ENCODE measurements at places on chromosomes 5 and 9.

DNA sequence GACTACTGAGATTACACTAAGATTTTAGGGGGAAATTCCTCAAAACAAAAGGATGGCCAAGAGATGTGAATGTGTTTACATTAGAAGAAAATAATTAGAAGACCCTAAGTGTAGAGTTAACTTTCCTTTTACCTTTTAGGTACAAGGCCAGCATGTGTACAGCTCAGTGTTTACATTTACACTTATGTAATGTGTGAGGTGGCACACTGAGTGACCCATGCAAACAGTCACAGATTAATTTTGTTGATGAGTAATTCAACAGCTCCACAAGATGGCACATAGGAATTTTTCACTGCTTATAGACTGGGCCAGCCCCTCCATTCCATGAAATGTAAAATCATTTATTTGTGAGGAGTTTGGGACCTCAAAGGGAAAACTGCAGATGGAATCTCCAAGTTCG lies 90.1 kb upstream of the SLC12A2 start:
- no peak for DNase-seq

GRCh38 chr5:109078448-109078847 lies 330.8 kb downstream of the FER start:
- no peak for DNase-seq

DNA sequence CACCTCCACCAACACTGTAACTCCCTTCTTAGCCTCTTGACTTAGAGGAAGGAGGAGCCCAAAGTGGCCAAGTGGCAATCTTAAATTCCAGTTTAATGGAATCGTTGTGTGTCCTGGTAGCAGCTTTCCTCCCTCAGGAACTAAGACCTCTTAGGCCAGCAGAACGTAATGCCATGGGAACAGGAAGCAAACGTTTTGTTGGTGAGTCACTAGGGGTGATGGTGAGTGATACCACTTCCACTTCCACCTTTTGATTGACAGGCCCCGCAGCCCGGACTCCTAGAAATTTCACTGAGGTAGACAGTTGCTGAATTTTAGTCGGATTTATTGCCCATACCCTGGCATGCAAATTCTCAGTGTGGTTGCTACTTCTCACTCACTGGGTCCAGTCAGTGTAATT lies 94.2 kb upstream of the FBN2 start:
- no peak for DNase-seq

DNA sequence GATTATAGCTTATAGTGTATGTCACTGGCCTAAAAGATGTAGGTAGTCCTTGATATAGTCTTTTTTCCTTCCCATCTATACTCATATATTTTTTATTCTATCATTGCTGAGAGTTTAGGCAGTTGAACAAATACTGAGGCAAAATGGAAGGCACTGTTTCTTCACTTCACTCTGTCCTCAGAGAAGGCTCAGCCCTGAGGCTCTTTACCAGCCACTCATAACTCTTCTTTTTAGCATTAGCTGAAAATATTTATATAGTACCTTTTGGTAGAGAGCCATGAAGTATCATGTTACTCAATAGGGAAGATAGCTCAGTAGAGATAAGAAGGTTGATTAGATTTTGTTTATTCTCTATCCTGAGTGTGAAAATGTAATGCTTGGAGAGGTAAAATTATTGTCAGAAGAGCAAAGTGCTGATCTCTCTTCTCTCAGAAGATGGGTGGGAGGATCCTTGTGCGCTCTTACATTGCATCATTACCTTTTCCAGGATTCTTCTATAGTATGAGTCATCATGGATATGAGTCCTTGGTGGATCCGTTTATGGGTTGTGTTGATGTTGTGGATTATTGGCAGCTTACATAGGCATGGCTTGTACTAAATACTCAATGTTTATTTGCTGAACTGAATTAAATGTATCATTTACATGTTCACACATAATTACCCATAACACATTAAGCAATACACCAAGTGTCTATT lies 88.1 kb downstream of the ANXA1 start:
- DNase-seq = no peak

DNA sequence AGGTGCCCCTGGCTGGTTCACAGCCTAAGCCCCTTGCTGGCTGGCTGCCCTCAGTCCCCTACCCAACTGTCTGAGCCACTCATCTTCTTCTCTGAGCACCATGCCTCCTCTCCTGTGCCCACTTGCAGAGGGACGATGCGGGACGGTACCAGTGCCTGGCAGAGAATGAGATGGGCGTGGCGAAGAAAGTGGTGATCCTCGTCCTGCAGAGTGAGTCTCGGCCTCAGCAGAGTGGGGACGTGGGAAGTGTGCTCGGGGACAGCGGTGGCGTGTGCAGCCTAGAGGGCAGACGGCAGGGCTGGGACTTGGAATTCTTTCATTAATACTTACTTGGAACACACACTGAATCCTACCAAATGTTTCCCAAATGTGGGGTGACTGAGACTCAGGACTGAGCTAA lies 34.3 kb upstream of the ASS1 start:
- DNase-seq = no peak

DNA sequence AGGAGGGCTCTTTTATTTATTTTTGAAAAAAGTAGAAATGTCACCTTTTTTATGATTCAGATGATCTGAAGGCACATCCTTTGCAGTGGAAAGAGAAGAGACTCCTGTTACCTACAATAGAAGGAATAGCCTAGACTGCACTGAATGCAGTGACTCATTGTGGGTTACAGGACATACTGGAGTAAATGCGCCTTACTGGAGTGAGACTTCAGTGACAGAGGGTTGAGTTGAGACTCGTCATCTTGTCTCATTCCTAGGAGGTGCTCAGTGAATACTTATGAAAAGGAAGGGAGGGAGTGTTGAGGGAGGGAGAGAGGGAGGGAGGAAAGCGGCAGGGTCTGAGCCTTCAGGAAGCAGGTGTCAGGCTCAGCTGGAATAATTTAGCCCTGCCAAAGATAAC lies 25.2 kb downstream of the ANKRA2 start:
- no peak for DNase-seq

DNA sequence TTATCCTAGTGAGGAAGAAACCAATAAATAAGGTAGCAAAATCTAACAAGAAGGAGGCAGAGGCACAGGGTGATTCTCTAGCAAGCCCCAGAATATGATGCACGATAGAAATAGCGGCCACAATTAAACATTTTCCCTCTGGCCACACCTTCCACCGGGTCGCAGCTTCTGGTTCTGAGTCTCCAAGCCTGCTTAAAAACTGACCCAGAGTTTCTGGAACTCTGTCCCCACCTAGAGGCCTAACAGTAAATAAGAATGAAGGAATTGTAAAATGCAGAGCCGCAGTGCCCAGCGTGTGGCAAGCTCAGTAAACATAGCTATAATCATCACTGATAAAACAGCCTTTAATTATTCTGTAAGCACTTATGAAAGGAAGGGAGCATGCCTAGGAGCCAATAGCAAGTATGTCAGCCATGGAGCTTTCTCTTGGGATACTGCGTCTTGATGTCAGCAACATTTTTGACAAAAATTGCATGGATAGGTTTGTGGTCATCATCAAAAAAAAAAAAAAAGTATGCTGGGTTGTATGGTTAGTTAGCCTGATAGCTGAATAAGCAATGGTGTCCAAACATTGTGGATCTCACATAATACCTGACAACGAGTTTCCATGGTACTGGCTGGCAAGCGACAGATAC lies 465.5 kb downstream of the DNAH5 start:
- no peak for DNase-seq

- DNase-seq = no peak
These were observed 124.9 kb upstream of the RPS23 start for GRCh38 chr5:82403026-82403425.

DNA sequence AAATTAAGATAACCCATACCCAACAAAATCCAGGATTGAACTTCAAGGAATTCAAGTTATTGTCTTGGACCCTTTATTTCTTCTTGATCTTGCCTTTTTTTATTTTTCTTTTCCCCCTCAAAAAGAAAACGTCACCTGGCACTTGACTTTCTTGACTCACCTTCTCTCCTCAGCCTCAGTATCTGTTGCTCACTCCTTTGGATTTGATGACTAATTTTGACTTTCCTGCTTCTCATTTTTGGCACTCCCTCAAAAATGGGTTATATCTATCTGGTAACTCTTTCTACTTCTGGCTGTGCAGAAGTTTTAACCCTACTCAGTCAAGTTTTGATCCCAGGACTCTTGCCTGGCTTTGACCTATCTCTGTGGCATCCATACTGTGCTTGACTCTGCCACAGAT lies 66.6 kb upstream of the SPATA31D4 start:
- DNase-seq = no peak

- no peak for DNase-seq
These were observed 26.8 kb upstream of the PRUNE2 start for GRCh38 chr9:76932757-76933156.

DNA sequence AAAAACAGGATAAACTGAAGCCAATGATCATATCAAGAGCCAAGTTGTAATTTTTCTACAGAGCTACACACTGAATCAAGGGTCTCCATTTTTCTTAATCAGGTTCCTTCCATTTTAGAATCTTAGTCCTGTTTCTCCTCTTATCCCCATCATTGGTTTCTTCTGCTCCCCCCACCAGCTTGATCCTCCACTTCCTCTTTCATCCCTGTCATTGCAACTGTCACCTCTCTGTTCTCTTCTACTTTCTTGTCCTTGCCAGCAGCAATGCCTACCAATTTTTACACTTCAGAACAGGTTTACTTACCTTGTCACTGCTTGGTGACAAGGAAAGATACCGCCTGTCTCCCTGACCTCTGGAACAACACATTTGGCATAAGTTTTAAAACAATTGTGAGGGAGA lies 97.3 kb downstream of the CFAP90 start:
- no peak for DNase-seq

DNA sequence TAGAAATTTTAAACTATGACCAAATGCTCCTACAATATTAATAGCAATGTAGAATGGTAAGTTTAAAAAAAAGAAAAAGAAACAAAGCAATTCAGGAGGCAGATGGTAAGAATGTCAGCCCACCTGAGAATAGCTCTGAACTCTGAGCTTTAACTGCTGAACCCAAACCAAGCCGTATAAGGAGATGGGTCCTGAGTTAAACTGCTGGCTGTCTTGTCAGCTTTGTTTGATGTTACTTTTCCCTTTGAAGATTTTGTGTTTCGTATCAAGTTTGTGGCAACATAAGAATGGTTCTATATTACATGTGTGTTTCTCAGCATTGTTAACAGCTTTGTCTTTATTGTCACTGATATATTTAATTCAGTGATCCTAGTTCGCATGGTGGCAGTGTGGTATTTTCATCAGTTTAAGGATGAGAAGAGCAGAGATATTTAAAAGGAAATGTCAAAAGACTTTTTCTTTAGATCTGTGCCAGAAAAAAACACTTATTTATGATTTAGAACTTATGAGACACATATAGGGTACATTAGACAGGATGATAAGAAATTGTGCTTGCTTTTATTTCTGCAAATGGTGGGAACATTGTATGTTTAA lies 390.1 kb downstream of the CCDC171 start:
- DNase-seq = no peak

DNA sequence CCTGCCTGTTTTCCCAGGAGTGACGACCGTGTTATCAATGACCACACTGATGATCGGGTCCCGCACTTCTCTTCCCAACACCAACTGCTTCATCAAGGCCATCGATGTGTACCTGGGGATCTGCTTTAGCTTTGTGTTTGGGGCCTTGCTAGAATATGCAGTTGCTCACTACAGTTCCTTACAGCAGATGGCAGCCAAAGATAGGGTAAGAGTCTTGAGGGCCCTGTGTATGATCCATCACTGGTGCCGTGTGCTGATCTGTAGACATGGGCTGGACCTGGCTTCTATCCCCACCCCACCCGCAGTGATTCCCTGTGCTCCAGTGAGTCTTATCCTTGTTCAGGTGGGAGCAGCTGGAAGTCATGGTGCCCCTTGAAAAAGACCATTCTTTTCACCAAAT lies 26.0 kb downstream of the GABRP start:
- DNase-seq = no peak

GRCh38 chr5:94901191-94901979 lies 282.9 kb downstream of the SLF1 start:
- DNase-seq = no peak

DNA sequence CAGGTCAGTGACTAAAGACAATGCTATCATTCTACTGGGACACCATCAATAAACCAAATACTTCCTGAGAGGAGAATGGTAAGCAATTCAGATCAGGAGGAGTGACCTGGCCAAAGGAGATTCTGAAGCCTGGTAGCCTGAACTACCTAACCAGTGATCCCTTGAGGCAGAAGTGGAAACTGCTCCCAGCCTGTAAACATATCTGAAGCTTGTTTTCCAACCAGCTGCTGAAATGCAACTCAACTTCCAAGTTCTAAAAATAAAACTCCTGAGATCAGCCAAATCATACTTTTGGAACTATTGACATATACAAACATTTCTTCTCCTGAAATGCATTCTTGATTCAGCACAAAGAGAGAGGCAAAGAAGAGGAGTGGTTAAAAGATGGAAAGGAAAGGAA lies 204.1 kb downstream of the EBF1 start:
- DNase-seq = no peak

DNA sequence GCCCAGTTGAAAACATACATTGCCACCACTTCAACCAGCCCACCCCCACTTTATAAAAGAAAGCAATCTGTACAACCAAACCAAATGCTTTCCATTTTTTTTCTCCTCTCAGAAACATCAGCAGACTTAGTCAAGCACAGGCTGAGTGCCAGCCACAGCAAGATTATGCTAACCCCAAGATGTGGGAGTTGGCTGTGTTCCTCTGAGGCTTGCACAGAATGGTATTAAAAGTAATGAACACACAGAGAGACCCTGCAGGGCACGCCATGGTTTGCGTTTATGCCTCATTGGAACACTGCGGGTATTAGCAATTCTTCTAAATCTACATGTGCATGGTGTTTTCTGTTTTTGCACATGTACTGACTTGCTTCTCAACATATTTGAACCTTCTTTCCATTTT lies 419.9 kb upstream of the GRAMD2B start:
- DNase-seq = no peak

DNA sequence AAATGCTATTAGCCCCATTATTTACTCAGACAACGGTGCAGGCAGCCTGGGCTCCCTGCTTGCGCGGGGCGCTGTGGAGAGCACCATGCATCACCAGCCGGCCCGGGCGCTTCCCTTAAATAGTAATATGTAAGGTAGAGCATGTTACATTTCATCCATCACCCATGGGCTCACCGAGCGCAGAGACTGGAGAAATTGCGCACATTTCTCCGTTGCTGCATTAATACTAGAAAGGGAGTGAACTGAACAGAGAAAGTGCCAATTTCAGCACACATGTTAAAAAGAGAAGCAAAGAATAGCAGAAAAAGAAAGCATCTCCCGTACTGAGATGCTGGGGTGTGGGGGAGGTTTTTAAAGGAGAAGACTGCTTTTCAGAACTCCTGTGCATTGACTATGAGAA lies 400.3 kb downstream of the ZSWIM6 start:
- DNase-seq = no peak

DNA sequence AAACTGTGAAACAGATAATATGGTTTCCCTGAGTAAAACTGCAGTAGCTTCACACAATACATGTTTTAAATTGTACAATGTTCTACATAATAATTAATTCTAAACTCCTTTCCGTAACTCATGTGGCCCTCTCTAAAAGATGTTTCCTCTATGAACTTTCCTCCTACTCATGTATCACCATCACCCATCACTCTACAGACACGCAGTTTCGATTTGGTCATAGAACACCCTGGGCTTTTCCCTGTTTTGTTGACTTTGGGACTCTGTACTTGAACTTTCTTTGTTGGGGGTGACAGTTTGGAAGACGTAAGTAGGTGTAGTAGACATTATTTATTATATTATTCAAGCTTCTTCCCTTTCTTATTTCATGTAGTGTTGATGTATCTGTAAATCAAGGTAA lies 44.1 kb upstream of the GABRA6 start:
- DNase-seq = no peak

GRCh38 chr5:172147857-172148256 lies 40.2 kb downstream of the STK10 start:
- no peak for DNase-seq
